Effector memory CD4-positive, alpha-beta T cell (primary cell): ENCODE measurements at places on chromosomes 7 and 10.

- no peak for DNase-seq
Observed at GRCh38 chr7:12139416-12139815, 71.7 kb upstream of the TMEM106B start.

DNA sequence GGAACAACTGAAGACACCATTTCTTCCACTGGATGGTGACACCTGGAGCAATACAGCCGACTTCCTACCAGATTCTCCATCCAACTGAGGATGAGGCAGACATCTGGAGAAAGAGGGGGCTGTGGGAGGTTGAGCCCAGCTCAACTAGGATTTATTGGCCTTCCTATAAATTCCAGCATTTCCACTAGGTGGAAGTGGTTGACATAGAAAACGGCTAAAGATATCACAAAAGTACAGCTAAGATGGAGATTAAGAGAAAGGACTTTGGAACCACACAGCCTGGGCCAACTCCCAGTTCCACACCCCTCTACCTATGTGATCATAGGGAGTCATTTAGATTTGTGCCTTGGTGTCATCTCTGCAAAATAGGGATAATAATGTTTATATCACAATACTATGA, 61.3 kb upstream of the CAV2 start:
- DNase-seq: no peak

GRCh38 chr7:115516341-115516740, 514.2 kb downstream of the TFEC start:
- no peak for DNase-seq

DNA sequence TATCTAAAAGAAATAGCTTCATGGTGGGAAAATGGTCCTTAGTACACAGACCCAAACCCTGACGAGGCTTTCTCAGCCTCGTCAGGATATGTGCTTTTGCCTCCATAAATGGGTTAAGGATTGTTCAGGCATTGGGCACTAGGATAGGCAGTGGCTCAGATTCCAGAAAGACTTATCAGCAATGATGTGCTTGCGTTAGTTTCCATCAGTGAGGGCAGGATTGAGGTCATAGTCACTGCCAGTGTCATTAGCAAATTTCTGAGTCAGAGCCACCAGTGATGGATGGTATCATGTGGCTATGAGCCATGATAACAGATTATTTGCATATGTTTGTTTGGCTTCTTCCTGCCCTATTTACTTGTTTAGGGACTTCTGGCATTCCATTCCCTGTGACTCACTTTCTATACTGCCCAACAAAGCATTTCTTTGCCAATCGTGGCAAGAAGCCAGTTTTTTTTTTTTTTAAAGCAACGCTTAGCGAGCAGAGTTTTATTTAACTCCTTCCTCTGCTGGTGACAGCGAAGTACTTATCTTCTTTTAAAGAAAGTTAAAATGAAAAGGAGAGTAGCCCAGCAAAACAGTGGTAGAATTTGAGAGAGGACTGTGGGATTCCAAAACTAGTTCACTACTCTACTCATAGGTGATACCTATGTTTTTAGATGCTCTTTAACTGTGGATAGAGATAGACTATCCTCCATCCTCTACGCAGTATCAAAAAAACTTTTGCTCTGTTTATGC, 44.4 kb downstream of the MYPN start:
- no peak for DNase-seq

- no peak for DNase-seq
Observed at GRCh38 chr10:102649797-102650654, 5.7 kb downstream of the TRIM8 start.

DNA sequence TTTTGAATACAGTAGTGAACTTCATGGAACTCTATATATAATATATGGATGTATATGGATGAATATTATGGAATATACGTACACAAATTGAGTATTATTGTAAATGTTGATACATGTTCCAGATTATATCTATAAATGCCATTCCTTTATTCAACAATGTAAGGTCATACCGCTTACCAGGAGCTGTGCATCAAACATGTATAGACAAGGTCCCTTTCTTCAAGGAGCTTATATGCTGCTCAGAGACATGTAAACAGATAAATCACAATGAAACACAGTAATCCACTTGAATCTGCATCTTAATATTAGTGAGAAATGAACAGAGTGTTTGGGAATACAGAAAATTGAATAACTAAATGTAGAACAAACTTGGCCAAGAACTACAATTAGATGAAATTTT, 898 bp upstream of the SEM1 start:
- DNase-seq: no peak

DNA sequence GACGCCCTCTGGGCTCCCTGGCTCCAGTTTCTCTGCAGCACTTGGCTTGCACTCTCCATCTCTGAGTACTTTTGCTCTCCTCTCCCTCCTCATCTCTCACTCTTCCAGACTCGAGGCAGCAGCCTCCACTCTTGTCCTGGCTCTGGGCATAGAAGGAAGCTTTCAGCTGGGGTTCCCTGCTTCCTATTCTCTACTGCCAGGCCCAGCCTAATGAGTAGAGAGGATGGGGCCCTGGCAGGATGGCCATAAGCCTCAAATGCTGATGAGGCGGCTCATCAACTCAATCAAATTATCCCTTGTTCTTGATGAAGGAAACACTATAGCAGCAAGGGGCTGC, 55.8 kb downstream of the NEURL1 start:
- DNase-seq: no peak

DNA sequence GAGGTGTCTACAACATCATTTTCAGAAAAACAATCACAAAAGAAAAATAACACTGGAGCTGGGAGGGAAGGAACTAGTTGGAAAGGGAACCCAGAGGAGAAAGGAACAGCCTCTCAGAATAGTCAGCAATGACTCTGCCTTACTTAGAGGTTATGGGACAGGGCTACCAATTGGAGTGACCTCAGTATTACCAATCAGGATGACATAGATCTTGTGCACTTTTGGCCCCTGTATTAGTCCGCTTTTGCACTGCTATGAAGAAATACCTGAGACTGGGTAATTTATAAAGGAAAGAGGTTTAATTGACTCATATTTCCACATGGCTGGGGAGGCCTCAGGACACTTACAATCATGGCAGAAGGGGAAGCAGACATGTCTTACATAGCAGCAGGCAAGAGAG, 99.7 kb upstream of the SDK1 start:
- DNase-seq: no peak

DNA sequence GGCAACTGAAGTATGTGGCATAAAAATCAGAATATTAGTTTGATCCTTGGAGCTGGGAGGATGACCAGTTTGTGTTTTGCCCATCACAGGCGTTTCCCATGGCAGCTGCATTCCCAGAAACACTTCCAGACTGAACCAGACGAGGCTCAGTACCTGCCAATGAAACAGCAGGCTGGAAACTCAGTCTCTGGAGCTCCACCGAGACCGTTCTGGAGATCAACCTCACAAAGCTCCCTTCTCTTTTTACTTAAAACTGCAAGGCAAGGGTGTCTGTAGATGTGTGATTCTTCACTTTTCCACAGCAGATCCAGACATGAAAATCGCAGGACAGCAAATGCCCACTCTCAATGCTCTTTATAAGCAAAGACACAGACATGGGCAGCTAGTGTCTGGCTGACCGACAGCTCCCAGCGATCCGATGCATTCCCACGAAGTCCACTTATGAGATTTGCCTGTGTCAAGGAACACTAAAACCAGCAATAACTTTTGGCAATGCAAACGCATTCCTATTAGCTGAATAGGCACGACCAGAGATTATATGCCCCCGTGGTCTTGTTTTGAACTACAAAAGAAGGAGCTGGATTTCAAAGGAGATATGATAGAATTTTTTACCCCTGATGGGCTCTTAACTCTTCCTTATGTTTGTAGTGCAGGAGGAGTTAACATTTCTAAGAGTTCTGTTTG, 72.6 kb downstream of the ADAM12 start:
- DNase-seq: no peak

DNA sequence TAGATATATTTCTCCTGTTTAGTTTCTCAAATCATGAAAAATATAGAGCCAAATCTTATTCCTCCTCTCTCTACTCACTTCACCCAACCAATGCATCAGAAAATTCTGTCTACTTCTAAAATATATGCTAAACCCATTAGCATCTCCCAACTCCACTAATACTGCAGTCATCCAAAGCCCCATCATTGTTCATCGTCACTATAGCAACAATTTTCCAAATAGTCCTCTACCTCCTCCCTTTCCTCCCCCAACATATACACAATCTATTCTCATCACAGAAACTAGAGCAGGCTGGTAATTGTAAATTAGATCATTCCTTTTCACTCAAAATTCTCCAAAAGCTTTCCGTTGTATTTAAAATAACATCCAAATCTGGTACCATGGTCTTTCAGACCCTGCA, 38.4 kb upstream of the C10orf120 start:
- DNase-seq: no peak

DNA sequence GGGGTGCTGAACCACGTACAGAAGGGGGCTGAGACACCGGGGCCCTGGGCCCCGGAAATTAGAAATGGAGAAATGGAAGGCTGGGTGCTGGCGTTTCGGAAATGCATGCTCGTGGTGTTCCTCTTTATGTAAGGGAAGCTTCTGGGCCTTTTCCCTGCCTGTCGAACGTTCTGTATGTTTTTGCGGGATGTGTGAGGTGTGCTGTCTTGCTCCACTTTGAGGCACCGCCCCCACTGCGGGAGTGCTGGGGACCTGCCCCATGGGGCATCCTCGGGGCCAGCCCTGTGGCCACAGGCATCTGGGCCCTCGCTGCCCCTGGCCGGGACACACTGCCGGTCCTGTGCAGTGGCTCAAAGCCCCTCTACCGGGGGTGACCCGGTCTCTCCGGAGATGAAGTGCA, 1.7 kb upstream of the VENTX start:
- DNase-seq: no peak

DNA sequence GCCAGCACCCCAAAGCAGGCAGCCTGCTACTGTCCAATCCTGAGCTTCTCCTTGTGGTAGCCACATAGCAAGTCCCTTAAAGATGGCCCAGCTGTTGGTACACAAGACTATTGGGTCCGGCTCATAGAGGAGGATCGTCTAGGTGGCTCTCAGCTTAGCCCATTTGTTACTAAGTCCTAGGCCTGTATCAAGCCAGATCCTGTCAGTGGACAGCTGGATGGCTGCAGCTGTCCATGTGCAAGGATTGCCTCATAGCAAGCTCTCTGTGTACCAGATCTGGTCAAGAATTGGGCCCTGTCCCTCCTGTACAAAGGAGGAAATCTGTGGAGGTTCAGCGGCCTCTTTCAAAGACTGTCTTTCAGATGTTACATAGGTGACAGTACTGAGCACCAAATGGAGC, 12.2 kb upstream of the TMEM168 start:
- DNase-seq: no peak

GRCh38 chr10:48254750-48255512, 19.6 kb downstream of the FRMPD2 start:
- DNase-seq: no peak

DNA sequence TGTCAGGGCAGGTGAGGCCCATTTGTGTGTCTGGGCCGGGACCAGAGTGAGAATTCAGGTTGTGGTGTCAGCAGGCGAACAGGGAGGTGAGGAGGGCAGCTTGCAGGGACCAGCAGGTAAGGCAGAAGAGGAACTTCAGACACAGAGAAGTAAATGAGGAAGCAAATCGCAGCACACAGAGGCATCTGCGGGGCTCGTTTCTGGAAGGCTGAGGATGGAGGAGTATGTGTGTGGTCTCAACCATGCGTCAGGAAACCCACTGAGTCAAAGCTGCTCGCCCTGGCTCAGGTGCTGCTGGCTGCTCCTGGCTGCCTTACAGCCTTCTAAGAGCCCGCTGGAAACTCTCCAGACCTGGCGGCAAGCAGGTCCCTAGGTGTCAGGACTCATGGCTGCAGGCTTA, 26.9 kb upstream of the PITRM1 start:
- no peak for DNase-seq

DNA sequence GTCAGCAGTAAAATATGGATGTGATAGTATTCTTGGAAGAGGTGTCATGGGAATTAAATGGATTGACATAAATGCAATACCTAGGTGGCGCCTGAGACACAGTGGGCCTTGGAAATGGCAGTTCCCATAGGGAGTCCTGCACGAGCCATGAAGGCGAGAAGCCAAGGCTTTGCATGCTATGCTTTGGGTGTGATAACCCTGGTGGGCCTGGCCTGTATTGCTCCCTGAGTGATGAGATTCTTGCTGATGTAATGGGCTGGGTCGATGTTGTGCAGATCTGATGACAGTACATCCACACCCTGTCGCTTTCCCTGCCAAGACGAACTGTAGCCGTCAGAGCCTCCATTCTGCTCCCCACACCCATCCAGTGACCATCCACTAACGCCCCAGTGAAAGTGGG, 46.4 kb downstream of the CREB5 start:
- no peak for DNase-seq

DNA sequence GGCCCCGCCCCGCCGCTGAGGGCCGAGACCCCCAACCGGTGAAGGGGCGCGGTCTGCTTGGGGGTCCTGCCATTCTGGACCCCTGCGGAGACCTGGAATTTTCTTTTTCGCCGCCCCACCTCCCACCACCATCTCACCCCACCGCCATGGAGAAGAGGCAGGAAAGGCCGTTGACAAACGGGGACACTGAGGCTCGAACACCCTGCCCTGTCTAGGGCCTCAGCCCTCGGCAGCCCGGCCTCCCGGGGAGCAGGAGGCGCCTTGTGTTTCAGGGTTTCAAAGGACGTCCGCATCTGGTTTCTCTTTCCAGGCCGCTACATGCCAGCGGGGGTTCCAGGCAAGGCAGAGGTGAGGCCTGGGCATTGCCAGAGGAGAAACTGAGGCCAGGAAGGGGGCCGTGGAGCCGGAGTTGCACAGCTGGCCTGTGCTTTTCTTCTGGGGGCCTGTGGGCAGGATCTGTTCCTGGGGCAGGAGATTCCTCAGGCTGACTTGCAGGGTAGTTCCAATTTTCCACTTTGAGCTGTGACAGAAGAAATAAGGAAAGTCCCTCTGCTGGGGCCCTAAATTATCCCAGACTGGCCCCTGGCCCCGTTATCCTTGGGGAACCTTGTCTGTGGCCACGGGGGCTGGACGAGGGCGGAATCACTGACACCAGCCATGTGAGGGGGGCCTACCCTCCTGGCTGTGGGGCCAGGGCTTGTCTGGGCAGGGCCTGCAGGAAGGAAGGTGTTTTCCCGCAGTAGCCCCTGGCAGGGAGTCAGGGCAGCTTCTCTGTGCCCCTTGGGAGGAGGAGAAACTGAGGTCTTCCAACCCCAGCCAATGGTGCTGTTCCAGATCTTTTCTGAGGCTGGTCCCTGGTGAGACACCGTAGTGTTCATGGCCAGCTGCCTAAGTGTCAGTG, 900 bp upstream of the MICALL2 start:
- no peak for DNase-seq

DNA sequence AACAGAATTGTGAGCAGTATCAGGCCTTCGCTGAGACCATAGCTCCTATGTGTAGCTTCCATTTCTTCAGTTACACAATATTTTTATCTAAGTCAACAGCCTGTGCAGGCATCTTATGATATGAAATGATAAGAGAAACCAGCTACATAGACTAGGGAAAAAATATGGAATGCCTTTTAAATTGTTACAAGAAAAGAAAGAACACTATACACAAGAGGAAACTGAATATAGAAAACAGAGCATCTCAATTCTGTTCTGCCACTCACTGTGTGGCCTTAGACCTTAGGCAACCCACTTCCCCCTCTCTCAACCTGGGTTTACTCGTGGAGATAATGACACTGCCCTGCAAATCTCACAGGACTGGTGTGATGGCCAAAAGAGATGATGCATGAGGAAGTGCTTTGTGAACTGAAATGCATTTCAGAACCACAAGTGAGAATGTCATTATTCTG, 132.9 kb downstream of the LRRN3 start:
- DNase-seq: no peak

- DNase-seq: no peak
Observed at GRCh38 chr7:77409005-77409738, 7.0 kb downstream of the GSAP start.
